Mammary epithelial cell (primary cell): ENCODE measurements at places on chromosomes 16 and 17. TPM values are rescaled to one million over a fixed set of nuclear protein-coding genes. Genes with fewer than 3 reads are reported as not detected.

Gene HBM
- not detected for total RNA-seq

Gene CDH16
- total RNA-seq: 0.13 and 0.28 TPM in 2 replicates

Gene USP7
- total RNA-seq: 52.7 TPM

Gene TEX14
- total RNA-seq: under 0.01 TPM

Gene TP53TG3
- not detected in 2 replicates for total RNA-seq

Gene SULT1A2
- total RNA-seq: 0.67 TPM

Gene HID1
- 1.2 TPM for total RNA-seq

Gene MMP28
- 64.0 TPM for total RNA-seq

Gene DOC2A
- not detected for total RNA-seq

Gene MEOX1
- not detected for total RNA-seq

Gene HOXB5
- total RNA-seq: not detected in 2 replicates

Gene LDHD
- 0.50 TPM for total RNA-seq

Gene ZG16
- total RNA-seq: not detected in 2 replicates

Gene NPIPA7
- 2.5 TPM for total RNA-seq

Gene CSH2
- not detected in 2 replicates for total RNA-seq

Gene DPEP2
- not detected in 2 replicates for total RNA-seq

Gene CRISPLD2
- total RNA-seq: 0.83 TPM

Gene DNAI2
- total RNA-seq: not detected in 2 replicates

Gene NOB1
- 72.3 and 75.7 TPM in 2 replicates for total RNA-seq

Gene PKMYT1
- total RNA-seq: 4.2 TPM

Gene SLFN12L
- total RNA-seq: 0.17 TPM

Gene XPO6
- 165 and 166 TPM in 2 replicates for total RNA-seq

Gene KRTAP4-5
- not detected in 2 replicates for total RNA-seq

Gene BLTP2
- total RNA-seq: 117 TPM

Gene P2RX1
- not detected for total RNA-seq

Gene GSG1L
- total RNA-seq: not detected

Gene MMP25
- total RNA-seq: 0.50 TPM

Gene VPS25
- total RNA-seq: 83.6 and 87.3 TPM in 2 replicates

Gene TMC5
- total RNA-seq: not detected in 2 replicates

Gene SLC9A5
- total RNA-seq: 0.67 TPM

Gene ITGB4
- total RNA-seq: 2,442 and 2,525 TPM in 2 replicates

Gene TMED6
- total RNA-seq: 0.56 and 0.86 TPM in 2 replicates

Gene RGS11
- total RNA-seq: 0.37 and 0.49 TPM in 2 replicates

Gene GLYR1
- total RNA-seq: 38.0 TPM

Gene TK1
- 7.7 TPM for total RNA-seq

Gene PRKCB
- total RNA-seq: not detected in 2 replicates

Gene DHRS13
- total RNA-seq: 2.3 TPM

Gene MYH1
- not detected in 2 replicates for total RNA-seq

Gene ABCA10
- total RNA-seq: 2.0 and 2.1 TPM in 2 replicates

Gene ADGRG1
- 195 and 215 TPM in 2 replicates for total RNA-seq

Gene IL17C
- not detected for total RNA-seq

Gene HES7
- 0.33 TPM for total RNA-seq

Gene GP1BA
- total RNA-seq: not detected in 2 replicates

Gene IKZF3
- 0.02 TPM in 1 of 2 replicates, not detected in the other for total RNA-seq

Gene SPATA33
- 2.2 TPM for total RNA-seq

Gene C17orf58
- total RNA-seq: 7.0 TPM
